ENCODE measurements at places on chromosomes 11 and 22. TPM values are rescaled to one million over a fixed set of nuclear protein-coding genes. Genes with fewer than 3 reads are reported as not detected.

The PHOX2A gene
- total RNA-seq = not detected

The OR10G8 gene
- not detected for total RNA-seq

The MMP13 gene
- total RNA-seq = not detected

The CABP2 gene
- total RNA-seq = not detected

The C11orf87 gene
- 0.10 TPM for total RNA-seq

The MRGPRE gene
- total RNA-seq = not detected

The CLMP gene
- total RNA-seq = 208 TPM

The EPS8L2 gene
- total RNA-seq = 55.5 TPM

The RAB36 gene
- total RNA-seq = 5.9 TPM

The OR51I1 gene
- total RNA-seq = not detected

The KIF18A gene
- total RNA-seq = 18.9 TPM

The MYOD1 gene
- not detected for total RNA-seq

The APOA4 gene
- total RNA-seq = not detected
